ENCODE measurements at places on chromosomes 11 and 22.
A peak's percentile ranks its signal among the peaks of the same experiment; 100 is the strongest.

- DNase-seq: no peak
These were observed 43.0 kb downstream of the MAPK1 start for GRCh38 chr22:21824445-21824912.

DNA sequence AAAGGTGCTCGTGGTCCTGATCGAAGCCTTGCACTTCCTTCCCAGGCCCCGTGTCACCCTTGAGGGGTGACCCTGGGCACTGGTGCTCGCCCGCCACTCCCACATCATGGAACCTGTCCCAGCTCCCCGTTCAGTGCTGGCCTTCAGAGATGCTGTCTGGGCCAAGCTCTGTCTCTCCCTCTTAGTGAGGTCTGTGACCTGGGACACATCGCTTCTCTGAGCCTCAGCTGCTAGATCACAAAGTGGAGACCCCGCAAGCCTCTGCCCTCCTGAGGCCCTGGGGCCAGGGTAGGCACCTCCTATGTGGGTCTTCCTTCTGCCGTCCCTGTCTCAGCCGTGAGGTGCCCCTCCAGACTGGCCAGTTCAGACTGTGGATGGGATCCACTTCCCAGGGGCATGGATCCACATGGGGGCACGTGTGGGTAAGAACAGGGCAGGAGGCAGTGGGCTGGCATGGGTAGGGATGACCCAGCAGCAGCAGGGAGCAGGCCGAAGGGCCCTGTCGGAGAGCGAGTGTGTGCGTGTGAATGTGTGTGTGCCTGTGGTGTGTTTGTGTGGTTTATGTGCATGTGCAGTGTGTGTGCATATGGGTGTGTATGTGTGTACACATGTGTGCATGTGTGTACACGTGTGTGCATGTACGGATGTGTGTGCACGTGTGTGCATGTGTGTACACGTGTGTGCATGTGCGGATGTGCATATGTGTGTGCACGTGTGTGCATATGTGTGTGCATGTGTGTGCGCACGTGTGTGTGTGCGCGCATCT is 1073.7 kb downstream of the BRD1 start:
- DNase-seq: no peak

GRCh38 chr22:50186761-50187523 is 1.2 kb downstream of the TRABD start:
- peak; percentile 43 for DNase-seq

GRCh38 chr11:69666261-69666660 is 8.9 kb downstream of the LTO1 start:
- no peak for DNase-seq

DNA sequence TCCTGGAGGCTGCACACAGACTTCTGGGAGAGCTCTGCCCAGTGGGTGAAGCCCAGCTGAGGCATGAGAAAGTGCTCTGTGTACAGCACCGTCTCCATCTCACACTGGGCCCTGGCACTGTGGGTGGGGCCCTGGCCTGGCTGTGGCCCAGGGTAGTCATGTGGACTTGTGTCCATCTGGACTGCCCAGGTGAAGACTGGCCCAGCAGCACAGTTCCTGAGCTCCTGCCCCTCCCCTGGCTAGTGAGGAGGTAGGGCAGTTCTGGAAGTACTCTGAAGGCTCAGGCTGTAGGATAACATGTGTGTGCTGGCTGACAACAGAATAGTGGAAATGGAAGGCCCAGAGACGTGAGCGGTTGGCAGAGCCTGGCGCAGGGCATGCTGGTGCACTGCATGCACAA is 35.4 kb downstream of the RSPH14 start:
- DNase-seq: peak; percentile 33

DNA sequence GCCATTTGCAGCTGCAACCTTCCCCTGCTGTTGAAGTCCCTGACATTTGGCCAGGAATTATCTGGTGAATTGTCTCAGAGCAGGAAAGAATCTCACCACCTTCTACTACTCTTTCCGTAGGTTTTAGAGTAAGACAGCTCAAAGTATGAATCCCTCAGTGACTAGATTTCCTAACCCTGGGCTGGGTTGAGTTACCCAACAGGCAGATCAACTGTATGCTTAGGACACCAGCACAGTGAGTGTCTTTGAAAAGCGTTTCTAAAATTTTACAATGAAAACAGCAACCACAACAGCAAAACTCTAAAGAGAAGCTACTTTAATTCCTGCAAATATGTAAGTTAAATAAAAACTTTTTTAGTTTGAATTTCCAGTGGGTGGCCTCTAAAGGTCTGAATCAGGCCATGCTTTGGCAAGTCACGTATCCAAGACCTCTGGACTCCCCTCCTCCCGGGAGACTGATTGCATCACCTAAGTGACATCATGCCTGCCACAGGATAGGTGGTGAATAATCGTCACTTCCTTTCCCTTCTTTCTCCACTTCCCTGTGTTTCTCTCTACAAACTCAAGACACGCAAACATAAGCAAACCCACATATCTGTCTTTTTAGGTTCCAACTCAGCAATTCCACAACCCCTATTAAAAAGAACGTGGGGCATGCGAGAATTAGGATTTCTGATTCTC is 7.8 kb downstream of the OR8B12 start:
- no peak for DNase-seq

- DNase-seq: peak; percentile 51
These were observed 545 bp downstream of the FEN1 start for GRCh38 chr11:61793083-61793828.

GRCh38 chr11:114058871-114059277 is 637 bp upstream of the ZBTB16 start:
- no peak for DNase-seq

DNA sequence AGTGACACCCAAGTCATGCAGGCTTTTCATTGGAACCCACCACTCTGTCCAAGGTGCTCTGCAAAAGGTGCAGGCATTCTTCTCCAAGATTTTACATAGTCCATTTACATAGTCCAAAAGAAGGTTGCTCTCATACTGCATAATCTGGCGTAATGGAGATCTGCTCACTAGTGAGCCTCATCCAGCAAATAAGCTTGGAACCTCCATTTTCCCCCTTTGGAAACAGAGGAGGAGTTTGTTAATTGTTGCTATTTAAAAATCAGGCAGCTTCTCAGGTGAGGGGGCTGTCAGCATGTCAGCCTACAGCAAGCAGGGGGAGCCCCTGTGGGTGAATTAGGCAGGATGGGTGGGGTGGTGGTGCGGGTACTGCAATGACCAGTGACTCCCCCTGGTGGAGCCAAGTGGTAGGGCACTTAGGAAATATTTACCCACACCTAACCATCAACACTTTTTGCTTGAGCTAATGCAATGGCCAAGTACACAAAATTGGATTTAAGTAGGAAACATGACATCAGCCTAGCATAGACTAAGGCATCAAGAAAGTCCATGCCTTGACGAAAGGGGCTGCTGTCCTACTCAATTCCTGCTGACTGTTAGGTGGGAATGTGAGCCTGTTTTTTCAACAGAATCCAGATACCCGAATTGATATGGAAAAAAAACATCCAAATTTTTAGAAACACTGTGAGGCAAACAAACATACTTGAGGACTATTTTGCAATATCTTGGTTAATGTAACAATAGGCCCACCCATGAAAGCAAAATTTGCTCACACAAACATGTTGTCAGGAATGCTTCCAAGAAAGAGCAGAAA is 64.5 kb downstream of the AMBRA1 start:
- DNase-seq: peak; percentile 86

DNA sequence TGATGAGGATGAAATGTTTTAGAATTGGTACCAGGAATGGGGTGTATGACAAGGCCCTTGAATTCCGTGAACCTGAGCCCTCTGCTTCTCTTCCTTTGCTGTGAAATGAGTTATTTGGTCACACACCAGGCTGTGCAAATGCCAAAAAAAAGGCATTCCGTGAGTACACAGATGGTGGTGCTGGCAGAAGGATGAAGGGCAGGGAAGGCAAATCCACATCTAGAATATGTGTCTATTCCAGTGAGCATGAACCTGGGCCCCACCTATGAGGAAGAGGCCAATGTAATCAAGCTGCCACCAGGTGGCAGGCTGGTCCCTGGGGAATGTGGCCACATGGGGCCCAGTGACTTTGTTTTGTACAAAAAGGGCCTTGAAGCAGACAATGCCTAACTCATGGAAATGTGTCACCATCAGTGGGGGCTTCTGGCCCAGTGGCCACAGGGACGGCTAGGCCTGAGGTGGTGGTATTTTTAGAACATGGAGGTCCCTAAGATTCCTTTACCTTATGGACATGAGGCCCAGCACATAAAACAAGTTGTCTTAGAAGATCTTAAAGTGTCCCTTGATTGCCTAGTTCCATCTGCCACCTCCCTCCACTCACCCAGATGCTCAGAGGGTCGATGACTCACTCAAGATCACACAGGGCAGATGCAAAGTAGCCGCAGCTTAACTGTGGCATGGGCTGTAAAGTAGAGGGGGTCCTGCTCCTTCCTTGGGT is 3.9 kb upstream of the RNF215 start:
- DNase-seq: peak; percentile 96

- no peak for DNase-seq
These were observed 7.8 kb upstream of the MMP3 start for GRCh38 chr11:102850973-102851745.

DNA sequence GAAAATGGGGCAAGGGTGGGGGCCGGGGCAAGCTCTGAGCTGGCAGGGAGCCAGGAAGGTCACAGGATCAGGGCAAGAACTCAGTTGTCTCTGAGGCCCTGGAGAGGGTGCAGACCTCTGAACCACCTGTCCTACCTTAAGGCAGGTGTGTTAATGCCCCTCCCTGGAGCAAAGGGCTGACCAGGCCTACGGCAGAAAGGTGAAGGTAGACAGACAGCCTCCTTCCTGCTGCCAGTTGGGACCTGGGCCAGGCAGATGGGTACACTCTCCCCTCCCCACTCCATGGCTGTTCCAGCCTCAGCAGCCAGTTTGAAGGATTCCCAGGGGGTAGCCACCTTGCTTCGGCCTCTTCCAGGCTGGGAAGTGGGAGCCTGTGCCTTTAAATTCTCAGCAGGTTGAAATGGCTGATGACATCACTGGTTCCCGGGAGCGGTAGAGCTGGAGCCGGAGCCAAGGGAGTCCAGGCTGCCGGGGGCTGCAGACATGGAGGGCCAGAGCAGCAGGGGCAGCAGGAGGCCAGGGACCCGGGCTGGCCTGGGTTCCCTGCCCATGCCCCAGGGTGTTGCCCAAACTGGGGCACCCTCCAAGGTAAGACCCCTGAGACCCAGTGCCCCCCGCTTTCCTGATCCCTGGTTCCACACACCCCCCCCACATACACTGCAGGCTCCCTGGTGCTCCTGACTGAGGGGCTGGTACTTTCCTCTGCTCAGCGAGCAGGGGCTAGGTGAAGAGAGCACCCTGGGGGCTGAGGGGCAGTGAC is at the start of gene INPP5J:
INPP5J (plus strand) TSS at position 435 of the 760 bp plus-strand sequence; CDS start at position 484, 49 bp downstream.
- no peak for DNase-seq

GRCh38 chr11:2380807-2381350 is 3.8 kb downstream of the CD81 start:
- DNase-seq: no peak

- DNase-seq: peak; percentile 36
These were observed 29.6 kb downstream of the METTL15 start for GRCh38 chr11:28137832-28138231.

DNA sequence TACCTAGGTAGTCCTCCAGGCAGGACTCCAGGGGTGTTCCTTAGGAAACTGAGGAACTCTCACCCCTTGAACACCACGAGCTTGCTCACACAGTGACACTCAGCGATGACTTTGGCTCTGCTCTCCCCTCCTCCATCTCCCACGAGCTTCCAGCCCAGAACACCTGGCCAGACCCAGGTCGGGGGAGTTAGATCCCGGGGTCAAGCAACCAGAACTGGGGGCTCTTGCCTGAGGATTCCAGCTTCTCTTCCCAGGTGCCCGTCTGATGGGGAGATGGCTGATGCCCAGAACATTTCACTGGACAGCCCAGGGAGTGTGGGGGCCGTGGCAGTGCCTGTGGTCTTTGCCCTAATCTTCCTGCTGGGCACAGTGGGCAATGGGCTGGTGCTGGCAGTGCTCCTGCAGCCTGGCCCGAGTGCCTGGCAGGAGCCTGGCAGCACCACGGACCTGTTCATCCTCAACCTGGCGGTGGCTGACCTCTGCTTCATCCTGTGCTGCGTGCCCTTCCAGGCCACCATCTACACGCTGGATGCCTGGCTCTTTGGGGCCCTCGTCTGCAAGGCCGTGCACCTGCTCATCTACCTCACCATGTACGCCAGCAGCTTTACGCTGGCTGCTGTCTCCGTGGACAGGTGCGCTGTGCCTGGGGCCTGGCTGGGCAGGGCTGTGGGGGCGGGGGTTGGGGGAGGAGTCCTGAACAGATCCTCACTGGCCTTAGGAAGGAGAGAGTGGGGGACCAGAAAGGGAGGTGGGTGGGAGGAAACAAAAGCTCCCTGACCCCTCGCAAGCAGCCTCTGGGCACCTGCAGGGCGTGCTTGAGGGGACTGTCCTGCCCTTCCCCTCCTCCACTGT is at the start of gene GALR3:
GALR3 (plus strand) TSS at position 249 of the 852 bp plus-strand sequence; CDS start at position 274, 25 bp downstream.
- DNase-seq: no peak

GRCh38 chr11:44208976-44209603 is 100.8 kb downstream of the ALX4 start:
- no peak for DNase-seq

- peak; percentile 25 for DNase-seq
These were observed 1630.1 kb upstream of the TENM4 start for GRCh38 chr11:81070948-81071347.

DNA sequence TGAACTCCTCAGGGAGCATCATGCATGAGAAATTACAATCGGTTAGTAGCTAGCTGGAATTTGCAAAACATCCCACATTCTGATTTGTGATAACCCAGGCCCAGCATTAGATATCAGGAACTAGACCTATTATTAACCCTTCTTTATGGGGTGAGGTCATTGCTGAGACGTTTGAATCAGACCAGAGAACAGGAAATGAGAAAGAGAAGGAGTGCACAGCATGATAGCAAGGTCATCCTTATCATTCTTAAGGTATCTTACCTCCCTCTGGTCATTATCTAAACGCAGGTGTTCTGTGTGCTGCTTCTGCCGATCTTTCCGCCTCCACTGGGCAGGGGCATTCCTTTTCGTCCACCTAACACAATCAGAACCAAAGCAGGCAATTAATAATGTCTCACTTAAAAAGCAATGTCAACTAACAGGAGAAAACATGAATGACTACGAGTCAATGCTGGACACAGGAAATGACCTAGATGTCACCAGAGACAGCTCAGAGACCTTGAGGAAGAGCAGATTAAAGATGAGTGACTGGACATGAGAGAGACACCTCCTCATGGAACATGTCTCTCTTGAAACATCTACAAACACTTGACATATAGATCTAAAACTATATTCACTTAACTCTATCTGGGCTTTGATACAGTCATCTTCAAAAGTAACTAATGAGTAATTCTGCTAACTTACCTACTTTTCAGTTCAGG is 78.3 kb upstream of the SCUBE2 start:
- DNase-seq: no peak

- DNase-seq: peak; percentile 20
These were observed 8.2 kb downstream of the CAVIN3 start for GRCh38 chr11:6312106-6312505.

All from hematopoietic multipotent progenitor cell treated with erythropoietin and hydrocortisone succinate and interleukin-3 and kit ligand, for 6 days (in vitro differentiated cells).